ENCODE measurements at places on chromosomes 1 and 21.

DNA sequence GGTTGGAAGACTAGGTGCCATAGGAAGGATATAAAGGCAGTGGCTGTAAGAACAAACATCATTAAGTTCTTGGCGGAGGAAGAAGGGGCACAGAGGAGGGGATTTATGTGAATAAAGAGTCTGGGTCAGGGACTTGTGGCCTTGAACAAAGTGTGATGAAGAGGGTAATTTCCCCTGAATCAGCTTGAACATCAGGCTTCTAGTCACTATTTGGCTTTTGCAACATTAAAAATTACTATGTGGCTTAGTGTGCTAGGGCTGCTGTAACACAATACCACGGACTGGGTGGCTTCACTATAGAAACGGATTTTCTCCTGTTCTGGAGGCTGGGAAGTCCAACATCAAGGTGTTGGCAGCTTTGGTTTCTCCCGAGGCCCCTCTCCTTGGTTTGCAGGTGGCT is 70.5 kb upstream of the CNIH3 start:
- DNase-seq = no peak

DNA sequence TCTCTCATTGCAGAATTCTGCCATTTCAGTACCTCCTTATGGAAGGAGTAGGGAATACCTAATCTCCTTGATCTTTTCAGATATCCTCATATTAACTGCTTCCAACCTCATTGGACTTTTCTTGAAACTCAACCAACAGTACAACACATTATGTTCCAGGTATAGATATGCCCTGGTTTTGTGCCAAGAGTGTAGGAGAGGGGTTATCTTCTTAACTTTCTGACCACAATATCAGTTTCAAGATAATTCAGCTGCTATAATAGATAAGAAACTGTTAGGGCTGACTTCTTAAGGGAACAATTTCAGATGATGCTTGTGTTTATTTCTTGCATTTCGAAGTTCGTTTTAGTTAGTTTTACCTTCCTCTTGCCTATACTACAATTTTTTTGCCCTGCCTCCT is 2.1 kb upstream of the LPGAT1 start:
- no peak for DNase-seq

DNA sequence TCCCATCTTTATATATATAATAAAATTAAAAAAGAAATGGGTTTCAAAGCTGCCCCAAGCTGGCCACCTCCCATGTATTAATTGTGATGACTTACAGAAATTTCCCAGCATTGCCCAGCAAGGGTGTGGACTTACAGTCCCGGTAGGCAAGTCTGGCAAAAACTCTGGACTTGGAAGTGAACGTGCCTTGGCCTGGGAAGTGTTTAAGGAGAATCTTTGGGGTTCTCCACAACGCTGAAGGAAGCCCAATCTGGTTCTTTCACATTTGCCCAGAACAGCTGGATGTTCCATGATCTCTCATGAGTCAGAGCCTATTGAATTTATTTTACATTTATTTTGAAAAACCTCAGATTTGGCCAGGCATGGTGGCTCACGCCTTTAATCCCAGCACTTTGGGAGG is 98.4 kb upstream of the SLC45A1 start:
- no peak for DNase-seq

GRCh38 chr1:58779801-58780382 is 4.0 kb downstream of the JUN start:
- no peak for DNase-seq

GRCh38 chr1:175287377-175287776 is 94.8 kb upstream of the KIAA0040 start:
- DNase-seq = no peak

Measured in T-helper 2 cell treated with Interferon-gamma antibody and Interleukin-4, amounts not matched to agents 5 μg/mL and 100 μg/mL, for 36 hours (primary cell).